ENCODE measurements at places on chromosomes 5 and 9.

GRCh38 chr5:79837761-79838551 lies 148.3 kb downstream of the CMYA5 start:
- no peak for DNase-seq

DNA sequence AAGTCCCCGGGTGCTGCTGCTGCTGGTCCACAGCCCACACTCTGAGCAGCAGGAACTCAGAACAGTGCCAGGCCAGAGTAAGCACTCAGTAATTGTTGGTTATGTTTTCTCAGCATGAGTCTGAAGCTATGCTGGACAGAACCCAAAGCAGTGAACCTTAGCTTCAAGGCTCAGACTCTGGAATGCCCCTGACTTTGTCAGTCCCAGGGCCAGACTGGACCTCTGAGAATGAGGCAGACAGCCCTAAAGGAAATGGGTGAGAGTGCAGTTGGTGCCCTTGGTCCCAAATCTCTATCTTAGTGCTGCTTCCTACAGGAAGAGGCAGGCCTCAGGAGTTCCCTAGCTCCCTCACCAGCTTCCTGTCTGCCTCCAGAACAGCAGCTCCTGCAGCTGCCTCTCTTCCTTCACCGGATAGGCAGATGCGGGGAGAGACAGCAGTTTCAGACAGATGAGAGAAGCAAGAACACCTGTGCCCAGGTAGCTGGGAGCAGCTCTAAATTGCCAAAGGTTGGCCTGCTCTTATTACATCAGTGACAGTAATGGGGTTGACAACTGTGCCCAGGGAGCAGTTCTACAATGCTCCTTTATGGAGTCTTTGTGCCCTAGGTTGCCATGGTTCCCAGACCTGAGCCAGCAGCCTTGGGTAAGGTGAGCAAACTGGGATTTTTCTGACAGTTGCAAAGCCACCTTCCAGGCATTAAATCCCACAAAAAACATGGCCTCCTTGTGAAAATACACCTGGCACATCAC lies 82.2 kb upstream of the CXCL14 start:
- DNase-seq, result no peak

DNA sequence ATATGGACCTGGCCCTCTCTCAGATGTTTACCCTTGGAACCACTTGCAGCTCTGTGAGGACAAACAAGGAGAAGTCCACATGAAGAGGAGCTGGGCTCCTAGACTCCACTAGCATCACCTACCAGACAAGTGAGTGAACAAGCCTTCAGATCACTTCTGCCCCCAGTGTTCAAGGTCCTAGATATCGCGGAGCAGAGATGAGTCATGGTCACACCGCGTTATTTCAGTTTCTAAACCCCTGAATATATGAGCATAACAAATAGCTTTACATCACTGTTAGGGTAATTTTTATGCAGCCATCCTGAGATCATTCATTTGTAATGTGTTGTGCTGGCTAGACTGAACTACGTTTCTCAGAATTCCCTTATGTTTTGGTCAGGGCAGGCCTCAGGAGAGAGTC lies 77.0 kb upstream of the DAP start:
- no peak for DNase-seq

DNA sequence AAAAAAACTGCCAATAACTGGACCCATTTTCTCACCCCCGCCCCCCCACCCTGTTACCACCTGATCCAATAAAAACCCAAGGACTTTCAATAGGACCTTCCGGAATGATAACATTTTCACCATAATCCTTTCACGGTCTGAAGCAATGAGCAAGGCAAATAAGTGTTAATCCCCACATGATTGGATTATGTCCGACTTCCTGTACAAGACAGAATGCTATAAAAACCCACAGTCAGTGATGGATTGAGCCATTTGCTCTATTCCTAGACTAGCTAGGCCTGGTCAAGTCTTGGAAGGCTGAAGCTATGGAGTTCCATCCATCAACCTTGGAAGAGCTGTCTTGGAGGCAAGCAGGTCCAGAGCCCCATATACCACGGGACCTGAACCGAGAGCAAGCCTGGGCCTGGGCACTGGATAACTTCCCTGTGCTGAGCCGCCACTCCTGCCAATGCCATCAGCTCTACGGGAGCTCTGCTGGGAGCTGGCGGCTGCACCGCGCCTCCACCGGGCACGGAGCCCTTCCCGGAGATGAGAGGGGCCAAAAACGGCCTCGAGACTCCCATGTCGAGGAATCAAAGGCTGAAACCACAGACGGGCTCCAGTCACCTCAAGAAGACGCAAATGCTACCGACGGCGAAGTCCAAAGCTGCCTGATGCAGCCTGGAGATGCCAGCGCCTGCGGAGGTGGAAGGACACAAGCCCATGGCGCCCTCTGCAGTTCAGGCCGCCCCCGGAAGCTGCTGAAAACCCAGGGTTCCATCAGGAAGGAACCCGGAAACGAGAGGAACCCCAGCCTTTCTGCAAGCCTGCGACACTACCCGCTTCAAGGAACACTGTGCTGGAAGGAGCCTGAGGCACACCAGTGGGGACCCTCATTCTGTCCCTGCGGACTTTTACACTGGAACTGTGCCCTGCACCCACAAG lies 69.2 kb downstream of the ANXA2R start:
- no peak for DNase-seq

DNA sequence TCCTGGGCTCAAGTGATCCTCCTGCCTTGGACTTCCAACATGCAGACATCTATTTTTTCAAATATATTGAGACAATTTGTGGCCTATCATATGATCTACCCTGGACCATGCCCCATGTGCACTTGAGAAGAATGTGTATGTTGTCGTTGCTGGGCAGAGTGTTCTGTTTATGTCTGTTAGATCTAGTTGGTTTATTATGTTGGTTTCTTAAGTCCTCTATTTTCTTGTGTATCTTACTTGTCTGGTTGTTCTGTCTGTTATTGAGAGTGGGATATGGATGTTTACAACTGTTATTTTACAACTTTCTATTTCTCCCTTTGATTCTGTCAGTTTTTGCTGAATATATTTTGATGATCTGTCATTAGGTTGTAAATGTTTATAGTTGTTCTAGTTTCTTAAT lies 10.2 kb upstream of the TMEM171 start:
- DNase-seq, result no peak

GRCh38 chr5:114702136-114702535 lies 340.3 kb downstream of the KCNN2 start:
- no peak for DNase-seq

DNA sequence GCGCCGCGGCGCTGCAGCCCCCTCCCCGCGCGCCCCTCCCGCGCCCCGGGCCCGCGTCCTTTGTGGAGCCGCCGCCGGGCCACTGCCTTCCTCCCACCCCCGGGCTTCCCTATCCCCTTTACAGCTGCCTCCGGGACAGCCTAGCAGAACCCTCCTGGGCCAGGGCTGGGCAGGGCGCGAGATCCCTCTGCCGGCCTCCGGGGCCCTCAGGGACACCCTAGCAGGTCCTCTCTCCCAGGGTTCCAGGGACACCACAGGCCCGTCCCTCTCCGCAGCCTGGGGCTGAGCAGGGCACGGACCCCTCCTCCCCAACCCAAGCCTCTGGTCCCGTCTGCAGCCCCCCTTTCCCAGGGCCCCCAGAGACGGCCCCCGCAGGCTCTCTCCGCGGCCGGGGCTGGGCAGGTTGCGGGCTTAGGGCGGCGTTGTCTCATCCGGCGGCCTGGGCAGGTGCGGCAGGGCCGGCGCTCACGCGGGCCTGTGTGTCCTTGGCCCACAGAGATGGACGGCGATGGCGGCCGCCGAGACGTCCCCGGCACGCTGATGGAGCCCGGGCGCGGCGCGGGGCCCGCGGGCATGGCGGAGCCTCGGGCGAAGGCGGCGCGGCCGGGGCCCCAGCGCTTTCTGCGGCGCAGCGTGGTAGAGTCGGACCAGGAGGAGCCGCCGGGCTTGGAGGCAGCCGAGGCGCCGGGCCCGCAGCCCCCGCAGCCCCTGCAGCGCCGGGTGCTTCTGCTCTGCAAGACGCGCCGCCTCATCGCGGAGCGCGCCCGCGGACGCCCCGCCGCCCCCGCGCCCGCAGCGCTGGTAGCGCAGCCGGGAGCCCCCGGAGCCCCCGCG lies 710 bp downstream of the WNK2 start:
- no peak for DNase-seq
